ENCODE measurements at places on chromosomes 1 and 21.

DNA sequence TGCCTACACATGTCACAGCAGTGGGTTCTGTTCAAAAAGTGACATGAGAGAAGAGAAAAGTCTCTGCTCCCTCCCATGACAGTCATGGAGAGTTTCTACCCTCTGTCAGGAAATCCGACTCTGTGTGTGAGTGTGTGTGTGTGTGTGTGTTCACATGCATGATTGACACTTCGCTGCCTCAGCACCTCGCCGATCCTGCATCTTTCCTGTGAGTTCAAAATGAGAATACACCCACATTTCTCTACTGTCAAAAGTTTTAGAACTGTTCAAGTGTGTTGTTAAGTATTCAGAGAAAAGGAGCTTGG lies 46.2 kb upstream of the COX20 start:
- DNase-seq = no peak

- DNase-seq = peak; percentile 33
Observed at GRCh38 chr21:46080171-46081021, 17.5 kb upstream of the COL6A2 start.

- DNase-seq = no peak
Observed at GRCh38 chr1:17617787-17618557, 78.5 kb downstream of the ARHGEF10L start.

- DNase-seq = no peak
Observed at GRCh38 chr21:15935530-15935929, 205.7 kb downstream of the USP25 start.

GRCh38 chr21:17343055-17343454 lies 169.8 kb upstream of the CXADR start:
- DNase-seq = no peak

- no peak for DNase-seq
Observed at GRCh38 chr1:208031316-208031931, 120.5 kb upstream of the CD34 start.

GRCh38 chr1:169812131-169812530 lies 17.4 kb upstream of the METTL18 start:
- no peak for DNase-seq

DNA sequence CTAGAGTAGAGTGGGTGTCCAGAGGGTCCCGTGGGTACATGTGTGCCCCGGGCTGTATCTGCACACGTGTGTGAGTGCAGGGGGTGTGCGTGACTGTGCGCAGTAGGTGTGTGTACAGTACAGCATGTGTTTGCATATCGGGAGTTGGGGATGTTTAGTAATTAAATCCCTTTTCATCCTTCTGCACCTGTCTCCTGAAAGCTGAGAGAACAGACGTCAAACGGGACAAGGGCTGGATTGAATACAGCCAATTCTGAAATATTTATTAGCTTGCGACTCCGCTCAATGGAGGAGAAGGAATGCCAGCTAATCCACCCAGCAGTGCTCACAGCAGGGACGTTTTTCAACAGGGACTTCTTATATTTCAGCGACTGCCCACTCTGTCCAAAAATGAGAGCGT lies 44.7 kb upstream of the CASZ1 start:
- DNase-seq = no peak

DNA sequence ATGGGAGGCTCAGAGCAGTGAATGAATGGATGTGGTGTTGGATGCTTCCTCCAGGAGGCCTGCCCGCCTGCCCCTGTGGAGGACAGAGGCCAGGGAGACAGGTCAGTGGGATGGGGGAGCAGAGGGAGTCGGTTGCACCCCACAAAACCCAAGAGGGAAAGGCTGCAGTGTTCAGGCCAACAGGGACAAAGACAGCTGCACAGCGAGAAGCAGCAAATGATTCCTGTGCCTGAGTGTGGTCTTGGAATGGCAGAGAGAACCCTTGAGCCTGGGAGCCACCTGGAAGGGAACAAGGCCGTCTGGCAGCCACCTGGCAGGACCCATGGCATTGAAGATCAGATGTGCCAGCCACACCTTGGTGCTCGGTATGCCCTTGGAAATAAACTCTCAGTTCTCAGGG lies 8.1 kb downstream of the TFF3 start:
- DNase-seq = no peak

GRCh38 chr1:83796409-83796808 lies 202.5 kb downstream of the TTLL7 start:
- DNase-seq = no peak

DNA sequence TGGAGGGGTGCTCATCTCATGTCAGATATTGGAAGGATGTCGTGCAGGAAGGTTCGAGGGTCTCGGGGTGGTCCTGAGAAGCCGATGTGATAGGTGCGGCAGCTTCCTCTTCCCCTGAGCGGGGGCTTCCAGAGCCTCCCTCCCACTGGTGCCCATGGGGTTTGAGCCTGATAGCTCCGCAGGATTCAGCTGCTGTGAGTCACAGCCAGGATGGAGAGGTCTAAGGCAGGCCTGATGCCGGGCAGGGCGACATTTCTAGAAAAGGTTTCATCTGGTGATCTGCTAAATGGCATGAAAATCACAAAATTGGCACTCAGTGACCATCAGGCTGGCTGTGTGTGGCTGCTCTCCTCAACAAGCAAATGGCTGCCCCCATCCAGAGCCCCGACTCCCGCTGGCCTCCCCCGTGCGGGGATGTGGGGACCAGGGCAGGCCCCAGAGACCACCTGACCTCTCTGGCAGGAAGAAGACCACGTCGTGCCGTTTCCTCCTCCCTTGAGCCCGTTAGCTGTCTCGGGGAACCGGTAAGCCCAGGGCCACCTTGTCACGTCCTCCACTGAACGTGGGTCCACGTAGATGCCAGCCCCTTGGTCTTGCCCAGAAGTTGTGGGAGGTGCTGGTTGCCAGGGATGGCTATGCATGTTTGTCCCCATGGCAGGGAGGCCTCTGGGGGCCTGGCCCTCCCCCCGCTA lies 66.1 kb downstream of the SKI start:
- DNase-seq = no peak

DNA sequence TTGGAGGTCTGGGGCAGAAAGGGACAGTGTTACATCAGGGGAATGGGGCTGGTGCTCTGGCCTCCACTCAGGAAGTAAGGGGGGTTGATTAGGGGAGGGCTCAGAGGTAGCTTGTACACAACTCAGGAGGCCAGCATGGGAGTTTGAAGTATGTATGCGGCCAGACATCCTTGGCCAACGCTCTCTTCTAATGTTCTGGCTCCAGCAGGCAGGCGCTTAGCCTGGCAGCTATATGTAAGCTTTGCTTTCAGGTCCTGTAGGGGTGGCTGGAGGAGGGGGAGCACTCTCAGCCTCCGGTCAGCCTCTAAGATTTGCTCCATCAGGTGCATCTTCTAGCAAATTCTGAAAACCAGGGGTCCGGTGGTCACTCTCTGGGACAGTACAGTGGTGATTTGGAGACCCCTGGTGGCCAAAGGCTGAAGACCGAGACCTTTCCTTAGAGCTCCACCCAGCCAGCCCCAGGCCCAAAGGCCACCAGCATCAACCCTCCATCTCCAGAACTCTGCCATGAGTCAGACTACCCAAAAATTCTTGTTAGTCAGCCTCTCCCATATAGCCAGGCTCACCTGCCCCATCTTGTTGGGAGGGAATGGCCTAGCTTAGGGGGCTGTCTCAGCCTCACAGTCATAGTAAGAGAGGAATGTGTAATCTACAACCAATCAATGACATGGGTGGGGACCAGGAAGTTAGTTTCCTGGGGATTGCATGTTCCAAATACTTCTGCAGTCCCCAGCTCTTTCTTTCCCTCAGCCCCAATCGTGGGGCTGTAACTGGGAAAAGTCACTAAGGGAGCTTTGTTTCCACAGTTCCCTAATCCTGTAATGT lies 9.7 kb upstream of the COL8A2 start:
- peak; percentile 67 for DNase-seq

DNA sequence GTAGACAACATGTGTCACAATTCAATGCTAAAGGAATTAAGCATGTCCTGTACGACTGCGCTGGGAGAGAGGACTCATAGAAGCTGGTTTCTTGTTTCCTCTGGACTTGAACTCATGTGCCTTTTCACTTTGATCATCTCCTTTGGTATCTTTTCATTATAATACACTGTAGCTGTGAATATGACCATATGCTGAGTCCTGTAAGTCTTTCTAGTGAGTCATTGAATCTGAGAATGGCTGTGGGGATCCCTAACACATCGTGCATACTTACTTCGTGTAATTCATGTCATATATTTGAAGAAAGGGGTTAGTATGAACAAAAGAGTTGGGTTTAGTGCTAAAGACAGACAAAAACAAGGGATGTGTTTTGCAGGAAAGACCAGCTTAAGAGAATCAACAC lies 148.1 kb upstream of the RUNX1 start:
- no peak for DNase-seq

GRCh38 chr1:59707178-59707791 lies 107.5 kb upstream of the HOOK1 start:
- DNase-seq = no peak

DNA sequence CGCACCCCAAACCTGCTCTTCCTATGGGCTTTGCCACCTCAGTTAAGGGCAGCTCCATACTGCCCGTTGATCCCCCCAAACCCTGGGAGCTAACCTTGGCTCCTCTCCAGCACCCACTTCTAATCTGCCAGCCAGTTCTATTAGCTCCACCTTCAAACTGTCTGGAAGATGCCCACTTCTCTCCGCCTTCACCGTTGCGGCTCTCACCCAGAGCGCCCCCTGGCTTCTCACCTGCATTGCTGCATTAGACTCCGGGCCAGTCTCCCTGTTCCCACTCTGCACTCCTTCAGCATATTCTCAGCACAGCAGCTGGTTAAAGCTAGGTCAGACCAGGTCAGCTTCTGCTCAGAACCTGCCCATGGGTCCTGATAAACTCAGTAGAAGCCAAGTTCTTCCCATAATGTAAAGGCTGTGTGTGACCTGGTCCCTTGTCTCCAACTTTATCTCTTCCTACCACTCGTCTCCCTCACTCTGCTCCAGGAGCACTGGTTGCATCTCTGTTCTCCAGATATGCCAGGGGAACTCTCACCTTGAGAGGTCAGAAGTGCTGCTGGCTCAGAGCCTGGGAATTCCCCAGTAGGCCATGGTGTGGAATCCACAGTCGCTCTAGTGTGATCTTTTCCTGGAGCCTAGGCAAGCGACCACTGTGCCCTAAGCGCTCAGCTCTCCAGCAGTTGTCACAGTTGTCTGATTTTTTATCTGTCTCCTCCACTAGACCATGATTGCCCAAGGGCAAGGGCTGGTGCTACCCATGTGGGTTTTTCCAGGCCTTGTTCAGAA lies 150.3 kb downstream of the HMGB4 start:
- DNase-seq = no peak

- DNase-seq = no peak
Observed at GRCh38 chr1:67588178-67588855, 96.7 kb upstream of the GADD45A start.

DNA sequence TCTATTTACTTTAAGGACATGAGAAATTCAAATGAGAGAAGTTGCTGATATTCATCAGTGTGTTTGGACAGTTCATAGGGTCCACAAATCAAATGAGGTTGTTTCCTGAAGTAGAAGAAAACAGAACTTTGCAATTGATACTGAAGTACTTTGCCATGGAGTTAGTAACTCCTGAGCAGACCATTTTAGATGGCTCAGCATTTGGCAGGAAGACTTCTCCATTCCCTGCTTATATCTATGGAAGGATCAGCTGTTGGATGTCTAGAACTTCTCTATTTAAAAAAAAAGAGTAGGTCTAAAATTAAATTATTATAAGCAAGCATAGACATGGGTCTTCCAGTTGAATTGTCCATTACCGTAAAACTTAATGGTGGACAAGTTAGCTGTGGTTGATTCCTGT lies 5.1 kb downstream of the TMEM167B start:
- no peak for DNase-seq

DNA sequence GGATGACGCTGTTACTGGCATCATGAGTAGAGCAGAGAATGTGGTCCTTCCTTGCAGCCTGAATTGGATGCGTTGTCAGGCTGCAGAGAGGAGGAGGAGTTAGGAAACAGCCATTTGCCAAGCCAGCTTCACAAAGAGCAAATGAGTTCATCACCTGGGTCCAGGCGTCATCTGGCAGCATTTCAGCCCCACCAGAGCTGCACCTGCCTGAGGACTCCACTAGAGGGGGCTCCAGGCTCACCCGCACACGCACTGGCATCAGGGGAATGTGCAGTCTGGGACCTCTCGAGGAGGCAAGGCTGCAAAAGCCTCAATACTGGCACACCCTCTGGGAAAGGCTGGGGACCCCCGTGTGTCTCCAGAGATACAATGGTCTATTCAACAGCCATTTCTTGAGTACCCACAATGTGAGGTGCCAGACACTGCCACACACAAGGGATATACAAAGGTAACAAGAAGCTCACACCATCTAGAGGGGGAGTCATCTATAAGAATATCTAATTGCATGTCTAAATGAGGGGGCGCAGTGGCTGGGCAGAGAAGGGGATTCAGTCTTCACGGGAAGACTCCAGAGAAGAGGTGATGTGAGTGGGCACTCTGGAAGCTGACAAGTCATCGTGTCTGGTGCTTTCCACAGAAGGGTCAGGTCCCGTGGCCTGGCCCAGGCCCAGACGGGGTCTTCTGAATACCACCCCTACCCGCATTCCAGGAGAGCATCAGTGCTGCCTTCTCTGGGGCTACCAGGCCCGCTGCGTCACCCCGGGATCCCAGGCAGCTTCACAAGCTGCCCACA lies 53.5 kb upstream of the CNTN2 start:
- peak; percentile 81 for DNase-seq

- DNase-seq = no peak
Observed at GRCh38 chr1:72623299-72623708, 341.0 kb upstream of the NEGR1 start.

DNA sequence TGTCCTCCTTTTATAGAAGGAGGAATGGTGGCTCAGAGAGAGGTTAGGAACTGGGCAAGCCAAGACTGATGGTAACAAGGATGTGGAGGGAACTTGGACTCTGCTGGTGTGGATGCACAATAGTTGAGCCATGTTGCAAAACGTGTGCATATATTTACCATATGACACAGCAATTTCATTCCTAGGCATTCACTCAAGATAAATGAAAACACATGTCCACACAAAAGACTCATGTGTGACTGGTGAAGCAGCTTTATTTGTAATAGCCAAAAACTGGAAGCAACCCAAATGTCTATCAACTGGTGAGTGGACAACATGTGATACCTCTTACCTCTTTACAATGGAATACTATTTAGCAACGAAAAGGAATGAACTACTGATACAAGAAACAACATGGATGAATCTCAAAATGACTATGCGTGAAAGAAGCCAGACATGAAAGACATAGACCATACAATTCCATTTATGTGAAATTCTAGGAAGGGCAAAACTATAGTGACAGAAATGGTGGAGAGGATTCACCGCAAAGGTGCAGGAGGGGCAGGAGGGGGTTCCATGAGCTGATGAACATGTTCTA lies 36.2 kb downstream of the CAMK2N1 start:
- no peak for DNase-seq

GRCh38 chr1:196344453-196344852 lies 263.8 kb downstream of the KCNT2 start:
- DNase-seq = no peak

DNA sequence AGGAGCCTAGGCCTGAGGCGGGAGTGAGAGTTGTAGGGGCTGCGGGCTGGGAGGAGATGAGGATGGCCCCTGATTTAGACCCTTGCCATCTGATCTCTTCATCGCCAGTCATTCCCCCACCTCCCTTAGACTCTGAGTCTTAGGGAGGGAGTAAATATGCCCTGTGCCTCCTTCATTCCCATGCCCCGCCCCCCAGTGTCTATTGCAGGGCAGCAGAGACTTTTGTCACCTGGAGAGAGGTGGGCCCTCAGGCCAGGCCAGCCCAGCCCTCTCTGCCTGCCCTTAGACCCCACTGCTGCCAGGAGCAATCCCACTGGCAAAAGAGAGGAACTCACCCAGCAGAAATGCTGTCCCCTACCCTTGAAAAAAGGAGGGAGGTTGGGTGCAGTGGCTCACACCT lies 3.2 kb upstream of the MFAP2 start:
- no peak for DNase-seq
